Stimulated activated CD4-positive, alpha-beta T cell treated with anti-CD3 and anti-CD28 coated beads, Interleukin-4, amount 100 ng/mL, for 4 hours (primary cell): ENCODE measurements at places on chromosomes 6 and 20.
A peak's percentile ranks its signal among the peaks of the same experiment; 100 is the strongest.

GRCh38 chr6:3725145-3726047, 26.1 kb downstream of the PXDC1 start:
- DNase-seq, result no peak

DNA sequence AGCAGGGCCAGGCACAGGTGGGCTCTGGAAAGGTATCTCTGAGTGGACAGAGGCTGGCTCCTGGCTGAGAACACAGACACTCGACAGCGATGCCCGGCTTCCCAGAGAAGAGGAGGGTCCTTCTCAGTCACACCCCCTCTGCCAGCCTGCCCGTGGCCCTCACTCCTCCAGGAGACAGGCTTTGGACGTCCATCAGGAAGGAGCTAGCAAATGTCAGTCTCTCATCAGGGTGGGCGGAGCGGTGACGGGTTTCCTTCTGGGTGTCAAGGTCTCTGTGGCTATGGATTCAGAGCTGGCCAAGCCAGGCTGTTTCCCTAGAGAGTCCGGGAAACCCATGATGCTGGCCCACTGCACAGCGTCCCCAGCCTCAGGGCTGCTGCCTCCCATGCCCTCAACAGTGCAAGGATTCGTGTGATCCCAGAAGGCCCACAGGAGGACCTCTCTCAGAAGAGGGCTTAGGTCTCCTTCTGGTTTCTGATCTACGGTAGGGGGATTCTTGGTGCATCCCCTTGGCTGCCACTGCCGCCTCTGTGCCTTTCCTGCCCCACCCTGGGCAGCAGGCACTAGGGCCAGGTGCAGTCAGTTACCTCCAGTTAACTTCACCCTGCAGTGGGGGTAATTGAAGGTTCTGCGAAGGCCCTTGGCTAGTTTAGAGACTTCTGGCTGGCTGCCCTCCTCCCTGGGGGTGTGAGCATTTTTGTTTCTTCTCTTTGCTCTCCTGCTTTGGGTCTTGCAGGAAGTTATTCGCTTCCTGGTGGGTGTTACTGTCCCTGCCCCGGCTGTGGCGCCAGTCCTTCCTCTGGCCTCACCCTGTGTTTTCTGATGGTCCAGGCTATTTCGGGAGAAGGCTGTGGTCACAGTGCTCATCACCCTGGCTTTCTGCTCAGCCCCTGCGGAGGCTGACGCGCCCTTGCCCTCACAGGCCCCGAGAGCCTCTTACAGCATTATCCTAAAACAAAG, 80.2 kb downstream of the CDH4 start:
- DNase-seq, result no peak

DNA sequence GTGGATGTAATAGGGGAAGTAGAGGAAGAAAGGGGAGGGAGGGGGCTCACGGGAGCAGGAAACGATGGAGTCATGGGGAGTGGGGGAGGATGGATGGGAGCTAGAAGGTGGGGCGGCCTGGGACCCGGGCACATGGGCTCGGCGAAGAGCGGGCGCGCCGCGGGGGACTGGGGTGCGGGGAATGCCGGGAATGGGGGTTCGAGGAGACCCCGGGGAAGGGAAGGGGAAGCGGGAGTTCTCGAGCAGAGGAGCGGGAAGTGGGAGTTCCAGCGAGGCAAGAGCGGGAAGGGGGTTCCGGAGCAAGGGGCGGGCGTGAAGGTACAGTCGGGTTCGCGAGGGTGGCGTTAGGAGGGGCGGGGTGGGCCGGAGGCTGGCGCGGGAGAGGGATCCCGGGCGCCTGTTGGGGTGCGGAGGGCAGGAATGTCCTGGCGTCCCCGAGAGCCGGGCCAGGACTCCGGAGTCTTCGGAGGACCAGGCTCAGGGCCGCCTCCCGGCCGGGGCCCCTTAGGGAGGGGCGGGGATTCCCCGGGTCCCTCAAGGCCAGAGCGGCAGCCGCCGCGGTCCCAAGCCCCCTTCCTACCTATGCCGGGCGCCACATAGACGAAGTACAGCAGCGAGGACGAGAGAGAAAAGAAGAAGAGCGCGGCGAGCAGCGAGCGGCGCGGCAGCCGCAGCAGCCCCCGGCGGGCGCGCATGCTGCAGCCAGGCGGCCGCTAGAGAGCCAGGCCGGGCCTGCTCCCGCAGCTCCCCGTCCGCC, 504 bp downstream of the B4GALT5 start:
- DNase-seq, result peak; percentile 29

GRCh38 chr6:86331919-86332318, 605.4 kb upstream of the HTR1E start:
- no peak for DNase-seq

DNA sequence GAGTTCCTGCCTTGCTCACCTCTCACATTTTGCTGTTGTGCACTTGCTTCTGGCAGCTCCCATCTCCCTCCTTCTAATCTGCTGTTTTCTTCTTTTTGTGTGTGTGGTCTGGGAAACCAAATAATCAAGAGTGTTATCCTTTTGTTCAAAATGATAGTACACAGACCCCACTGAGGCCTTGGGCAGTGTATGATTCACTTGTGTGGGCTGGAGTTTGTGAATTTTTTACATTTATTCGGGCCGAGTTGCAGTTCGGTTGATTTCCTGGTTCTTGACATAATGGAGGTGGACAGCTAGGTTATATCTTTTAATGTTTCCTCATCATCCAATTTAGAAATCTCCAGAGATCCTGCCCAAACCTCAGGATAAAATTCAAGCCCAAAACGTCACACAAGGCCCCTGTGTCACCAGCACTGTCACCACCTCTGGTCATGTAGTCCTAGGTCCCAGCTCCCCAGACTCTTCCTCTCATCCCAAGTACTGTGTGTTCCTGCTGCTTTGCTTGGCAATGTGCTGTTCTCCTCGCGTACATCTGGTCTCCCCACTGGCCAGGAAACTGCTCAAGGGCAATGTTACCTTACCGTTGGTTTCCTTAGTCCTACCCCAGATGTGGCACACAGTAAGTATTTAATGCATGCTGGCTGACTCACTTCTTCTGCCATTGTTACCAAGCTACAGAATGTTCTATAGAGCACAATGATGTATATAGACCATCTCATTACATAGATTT, 55.7 kb upstream of the PHACTR2 start:
- no peak for DNase-seq

DNA sequence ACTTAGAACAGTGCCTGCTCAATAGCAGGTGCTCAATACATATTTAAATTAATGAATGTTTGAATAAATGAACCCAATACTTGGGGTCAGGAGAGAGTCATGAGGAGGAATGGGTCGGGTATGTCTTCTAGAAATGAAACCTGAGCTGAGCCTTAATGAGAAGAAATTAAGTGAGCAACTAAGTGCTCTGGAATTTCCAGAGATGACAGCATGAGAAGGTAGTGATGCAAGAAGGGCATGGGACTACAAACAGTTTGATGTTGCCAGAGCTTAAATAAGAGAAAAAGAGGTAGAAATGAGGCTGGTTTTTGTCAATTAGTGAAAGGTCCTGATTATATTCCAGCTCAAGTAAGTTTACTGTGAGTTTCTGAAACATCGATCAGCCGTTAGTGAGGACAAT, 82.9 kb downstream of the PDE10A start:
- no peak for DNase-seq

- no peak for DNase-seq
Observed at GRCh38 chr20:50673466-50674137, 17.7 kb downstream of the RIPOR3 start.
